ENCODE measurements at places on chromosomes 4 and X. TPM values are rescaled to one million over a fixed set of nuclear protein-coding genes. Genes with fewer than 3 reads are reported as not detected.

- no peak for DNase-seq
Observed at GRCh38 chr4:86837691-86838503, 11.3 kb downstream of the SLC10A6 start.

DNA sequence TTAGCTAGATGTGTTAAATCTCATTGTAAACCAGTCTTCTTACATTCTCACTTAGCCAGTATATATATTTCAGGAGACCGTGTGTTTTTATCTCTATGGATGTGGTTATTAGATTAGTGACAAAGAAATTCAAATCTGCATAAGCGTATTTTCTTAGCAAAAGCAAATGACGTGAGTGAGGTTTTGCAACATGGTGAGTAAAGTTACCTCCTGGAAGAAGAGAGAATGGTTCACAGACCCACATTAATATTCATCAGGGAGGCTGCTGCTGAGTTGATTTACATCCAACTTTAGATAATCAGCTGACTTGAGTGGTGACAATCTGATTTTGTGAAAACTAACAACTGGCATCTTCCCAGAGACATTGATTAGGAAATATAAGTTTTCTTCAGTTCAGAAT, 589.9 kb upstream of the GALNT7 start:
- no peak for DNase-seq

GRCh38 chrX:21225643-21226042, 148.6 kb upstream of the CNKSR2 start:
- DNase-seq = no peak

GRCh38 chrX:151973851-151974335, 583 bp downstream of the GABRE start:
- peak; percentile 13 for DNase-seq

DNA sequence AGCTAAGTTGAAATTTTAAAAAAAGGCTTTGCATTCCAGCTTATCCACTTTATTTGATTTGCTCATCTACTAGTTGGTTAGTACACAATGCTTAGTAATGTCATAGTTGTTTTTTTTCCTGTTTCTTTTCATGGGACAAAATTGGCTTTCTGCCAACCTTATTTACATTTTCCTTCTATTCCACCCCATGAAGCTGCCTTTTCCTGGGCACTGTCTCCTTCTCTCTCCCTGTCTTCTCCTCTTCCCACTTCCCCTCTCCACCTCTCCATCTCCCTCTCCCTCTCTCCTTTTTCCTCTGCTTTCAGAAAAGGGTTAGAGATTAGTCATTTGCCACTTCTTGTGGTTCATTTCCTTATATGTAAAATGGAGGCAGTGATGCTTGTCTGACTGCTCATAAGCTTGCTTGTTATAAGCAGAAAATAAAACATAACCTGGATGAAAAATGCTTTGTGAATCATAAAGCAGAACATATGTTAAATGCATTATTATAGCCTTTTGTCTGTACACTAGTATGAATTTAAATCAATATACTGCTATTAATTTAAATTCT, 181.9 kb downstream of the CEP135 start:
- no peak for DNase-seq

GRCh38 chrX:9706421-9706820, 59.2 kb downstream of the GPR143 start:
- no peak for DNase-seq

DNA sequence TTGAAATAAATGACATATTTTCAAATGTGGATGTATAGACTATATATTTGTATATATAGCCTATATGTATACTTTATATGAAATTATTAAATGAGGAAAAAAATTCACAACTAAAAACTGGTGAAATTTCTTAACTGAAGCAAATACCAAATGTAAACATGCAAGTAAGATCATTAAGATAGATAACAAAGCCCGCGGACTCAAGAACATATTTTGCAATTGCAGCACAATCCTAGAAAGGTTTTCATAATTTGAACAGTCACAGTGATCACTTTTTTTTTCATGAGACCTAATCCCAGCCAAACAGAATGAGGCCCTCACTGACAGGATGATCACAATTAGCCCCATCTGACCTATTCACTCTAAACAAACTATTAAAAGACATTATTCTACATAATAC, 123.2 kb downstream of the SPOCK3 start:
- DNase-seq = no peak

GRCh38 chr4:169151671-169152070, 119.1 kb downstream of the SH3RF1 start:
- DNase-seq = no peak

- no peak for DNase-seq
Observed at GRCh38 chr4:20084488-20084887, 167.2 kb upstream of the SLIT2 start.

- no peak for DNase-seq
Observed at GRCh38 chr4:175277816-175278215, 359.7 kb downstream of the ADAM29 start.

GRCh38 chrX:14591976-14592375, 62.6 kb downstream of the GLRA2 start:
- no peak for DNase-seq

- no peak for DNase-seq
Observed at GRCh38 chr4:18100657-18101056, 79.1 kb upstream of the LCORL start.

GRCh38 chrX:153851981-153852380, 21.6 kb upstream of the PDZD4 start:
- DNase-seq = no peak

DNA sequence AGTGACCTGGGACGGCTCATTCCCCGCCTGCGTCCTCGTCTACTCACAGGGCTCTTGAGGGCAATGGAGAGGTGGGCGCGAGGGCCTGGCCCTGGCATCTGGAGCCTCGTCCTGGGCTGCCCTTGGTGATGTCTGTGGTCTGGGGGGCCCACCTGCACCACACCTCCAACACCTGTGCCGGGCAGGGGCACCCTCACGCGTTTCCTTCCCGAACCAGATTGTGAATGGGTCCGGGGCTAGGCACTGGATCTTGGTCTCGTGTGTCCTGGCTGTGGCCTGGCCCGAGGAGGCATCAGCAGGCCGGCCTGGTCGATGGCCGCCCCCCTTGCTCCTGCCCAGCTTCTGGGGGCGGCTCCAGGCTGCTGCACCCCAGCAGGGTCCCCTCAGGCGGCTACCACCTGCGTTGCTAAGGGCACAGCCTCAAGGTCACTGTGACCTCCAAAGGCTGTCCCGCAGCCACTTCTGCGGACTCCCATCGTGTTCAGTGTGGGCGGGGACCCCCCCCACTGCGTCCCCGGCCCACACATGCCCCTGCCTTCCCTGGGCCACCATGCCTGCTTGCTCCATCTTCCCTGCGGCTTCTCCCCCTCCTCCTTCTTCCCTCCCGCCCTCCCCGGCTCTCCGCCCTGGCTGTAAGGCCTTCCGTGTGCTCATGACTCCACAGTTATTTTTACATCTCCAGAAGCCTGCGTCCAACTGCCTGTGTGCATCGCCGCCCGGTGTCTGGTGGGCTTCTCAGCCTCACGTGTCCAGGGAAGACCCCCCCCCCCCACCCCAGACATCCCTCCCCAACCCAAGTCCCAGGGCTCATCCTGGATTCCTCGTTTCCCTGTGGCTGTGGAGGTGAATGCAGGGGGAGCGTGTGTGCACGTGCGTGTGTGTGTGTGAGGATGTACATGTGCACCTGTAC, 3.8 kb downstream of the DOK7 start:
- no peak for DNase-seq

The XG gene
- total RNA-seq = not detected

The GLUD2 gene
- 0.35 TPM for total RNA-seq

The NRK gene
- not detected for total RNA-seq

The C1QTNF7 gene
- total RNA-seq = not detected
